ENCODE measurements at places on chromosomes 3 and 15.

DNA sequence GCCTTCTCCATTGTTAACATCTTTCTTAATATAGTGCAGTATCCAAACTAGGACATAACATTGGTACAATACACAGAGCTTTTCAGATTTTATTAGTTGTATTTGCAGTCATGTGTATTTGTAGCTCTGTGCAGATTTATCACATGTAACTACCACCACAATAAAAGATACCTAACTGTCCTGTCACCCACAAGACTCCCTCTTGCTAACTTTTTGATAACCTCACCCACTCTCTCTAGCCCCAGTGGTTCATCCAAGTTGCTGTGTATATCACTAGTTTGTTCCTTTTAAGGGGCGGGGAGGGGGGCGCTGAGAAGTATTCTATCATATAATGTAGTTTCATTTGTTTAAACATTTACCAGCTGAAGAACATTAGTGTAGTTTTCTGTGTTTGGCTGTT lies 46.1 kb downstream of the PIAS1 start:
- no peak for DNase-seq

- no peak for DNase-seq
These were observed 464.4 kb downstream of the SHQ1 start for GRCh38 chr3:72383883-72384282.

DNA sequence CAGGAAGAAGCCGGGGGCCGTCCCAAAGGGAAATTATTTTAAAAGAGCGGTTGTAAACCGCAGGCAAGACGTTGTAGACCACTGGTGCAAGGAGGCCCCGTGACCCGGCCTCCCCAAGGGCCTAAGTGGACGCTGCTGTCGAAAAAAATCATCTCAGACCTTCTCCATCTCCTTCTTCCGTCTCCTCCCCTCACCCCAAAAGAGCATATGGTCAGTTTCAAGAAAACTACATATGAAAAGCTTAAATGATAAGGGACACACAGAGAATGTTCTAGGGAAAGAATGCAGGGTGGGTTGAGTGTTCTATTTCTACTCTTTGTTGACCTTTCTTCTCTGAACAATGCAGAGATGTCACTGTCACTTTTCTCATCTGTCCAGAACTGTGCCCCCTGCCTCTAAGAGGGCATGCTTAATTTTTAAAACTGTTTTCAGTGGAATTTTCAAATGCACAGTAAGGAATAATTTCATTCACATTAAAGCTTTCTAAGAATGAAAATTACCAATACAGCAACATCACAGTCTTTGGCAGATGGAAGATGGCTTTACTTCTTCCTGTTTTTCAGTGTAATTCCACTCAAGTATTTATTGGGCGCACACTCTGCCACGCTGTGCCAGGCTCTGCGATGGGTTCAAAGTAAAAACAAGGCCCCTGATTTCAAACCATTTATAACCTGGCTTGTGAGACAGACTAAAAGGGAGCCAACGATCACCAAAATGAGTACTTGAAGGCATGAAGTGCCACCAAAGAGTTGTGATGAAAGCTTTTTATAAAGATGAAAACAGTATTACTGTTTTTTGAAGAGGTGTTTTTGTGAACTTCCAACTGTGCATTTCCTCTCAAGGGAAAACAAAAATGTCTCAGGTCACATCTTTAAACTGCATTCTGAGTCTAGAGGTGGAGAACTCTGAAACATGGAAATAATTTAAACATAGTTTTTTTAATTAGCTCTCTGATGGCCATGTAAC lies 891 bp upstream of the TOP2B start:
- DNase-seq = no peak

DNA sequence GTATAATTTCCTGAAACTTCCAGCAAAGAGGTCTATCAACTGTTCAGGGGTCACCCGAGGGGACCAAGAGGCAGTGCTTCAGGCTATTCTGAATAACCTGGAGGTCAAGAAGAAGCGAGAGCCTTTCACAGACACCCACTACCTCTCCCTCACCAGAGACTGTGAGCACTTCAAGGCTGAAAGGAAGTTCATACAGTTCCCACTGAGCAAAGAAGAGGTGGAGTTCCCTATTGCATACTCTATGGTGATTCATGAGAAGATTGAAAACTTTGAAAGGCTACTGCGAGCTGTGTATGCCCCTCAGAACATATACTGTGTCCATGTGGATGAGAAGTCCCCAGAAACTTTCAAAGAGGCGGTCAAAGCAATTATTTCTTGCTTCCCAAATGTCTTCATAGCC lies 6.8 kb downstream of the GCNT3 start:
- no peak for DNase-seq

DNA sequence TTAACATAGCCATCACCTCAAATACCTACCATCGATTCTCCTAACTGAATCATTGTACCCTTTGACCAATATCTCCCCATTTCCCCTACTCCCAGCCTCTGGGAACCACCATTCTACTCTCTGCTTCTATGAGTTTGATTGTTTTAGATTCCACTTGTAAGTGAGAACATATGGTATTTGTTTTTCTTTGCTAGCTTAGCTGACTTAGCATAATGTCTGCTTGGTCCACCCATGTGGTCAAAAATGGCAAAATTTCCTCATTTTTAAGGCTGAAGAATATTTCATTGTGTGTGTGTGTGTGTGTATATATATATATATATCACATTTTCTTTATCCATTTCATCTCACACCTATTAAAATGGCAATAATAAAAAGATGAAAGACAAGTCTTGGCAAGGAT lies 469.3 kb downstream of the FHIT start:
- DNase-seq = no peak

DNA sequence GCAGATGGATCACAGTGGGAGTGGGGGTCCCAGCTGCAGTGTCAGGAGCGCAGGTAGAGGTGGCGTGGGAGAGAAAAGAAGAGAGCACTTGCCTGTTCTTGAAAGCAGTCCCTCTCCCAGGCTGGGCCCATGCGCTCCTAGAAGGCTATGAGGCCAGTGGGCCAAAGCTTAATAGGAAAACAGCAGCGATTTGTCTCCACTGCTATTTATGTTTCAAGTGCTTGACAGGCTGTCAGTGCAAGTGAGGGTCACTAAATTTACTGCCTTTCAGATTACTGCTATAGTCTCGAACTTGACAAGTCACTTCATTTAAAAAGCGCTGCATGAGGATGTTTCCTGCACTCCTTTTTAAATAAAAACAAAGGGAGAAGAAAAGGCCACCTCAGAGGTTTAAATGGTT lies 239.5 kb downstream of the GAP43 start:
- DNase-seq = no peak

DNA sequence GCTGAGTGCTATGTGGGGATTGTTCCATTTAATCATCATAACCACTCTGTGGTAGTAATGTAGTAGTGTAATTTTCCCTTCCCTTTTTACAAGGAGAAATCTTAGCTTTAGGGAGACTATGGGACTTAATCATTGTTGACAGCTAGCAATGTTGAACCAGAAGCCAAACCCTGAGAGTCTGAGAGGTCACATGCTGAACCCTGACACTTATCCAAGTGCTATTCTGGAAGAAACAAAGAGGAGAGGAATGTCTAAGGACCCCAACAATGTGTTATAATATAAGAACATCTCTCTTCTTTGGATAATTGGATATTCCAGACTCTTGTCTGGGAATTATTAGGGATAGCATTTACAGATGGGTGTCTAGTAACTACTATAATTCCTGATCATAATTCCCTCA lies 58.4 kb downstream of the GAP43 start:
- no peak for DNase-seq

DNA sequence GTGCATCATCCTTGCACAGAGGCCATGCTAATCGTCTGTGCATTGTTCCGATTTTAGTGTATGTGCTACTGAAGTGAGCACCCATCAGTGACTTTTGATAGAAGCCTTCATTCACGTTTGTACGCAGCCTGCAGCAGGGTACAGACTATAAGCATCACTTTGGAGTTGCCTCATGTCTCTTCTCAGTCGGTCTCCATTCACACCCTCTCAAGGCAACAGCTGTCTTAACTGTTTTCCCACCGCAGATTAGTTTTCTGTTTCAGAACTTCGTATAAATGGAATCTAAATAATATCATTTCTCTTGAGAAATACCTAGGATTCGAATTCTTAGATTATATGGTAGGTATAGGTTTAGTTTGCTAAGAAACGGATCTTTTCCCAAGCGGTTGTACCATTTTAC lies 143.2 kb downstream of the KLHL25 start:
- no peak for DNase-seq

DNA sequence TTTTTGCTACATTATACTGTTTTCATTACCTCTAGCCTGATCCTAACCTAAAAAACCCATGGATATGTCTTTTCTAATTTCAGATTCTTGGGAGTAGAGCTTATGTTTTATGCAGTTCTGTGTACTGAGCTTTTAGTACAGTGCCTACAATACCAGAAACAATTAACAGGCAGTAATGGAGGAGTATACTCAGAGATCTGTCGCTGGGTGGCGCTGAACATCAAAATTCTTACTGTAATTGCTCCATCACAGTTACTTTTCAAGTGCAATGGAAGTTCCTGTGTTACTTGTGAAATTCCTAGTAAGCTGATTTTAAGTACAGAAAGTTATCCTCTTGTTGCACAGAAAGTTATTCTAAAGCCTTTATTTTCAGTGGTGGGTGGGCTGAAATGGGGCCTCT lies 66.9 kb downstream of the RNF13 start:
- no peak for DNase-seq

- no peak for DNase-seq
These were observed 36.1 kb upstream of the PLSCR5 start for GRCh38 chr3:146640955-146641867.

- DNase-seq = no peak
These were observed 29.0 kb downstream of the ANP32A start for GRCh38 chr15:68791431-68792283.

GRCh38 chr3:43128464-43128863 lies 22.6 kb upstream of the POMGNT2 start:
- DNase-seq = no peak

DNA sequence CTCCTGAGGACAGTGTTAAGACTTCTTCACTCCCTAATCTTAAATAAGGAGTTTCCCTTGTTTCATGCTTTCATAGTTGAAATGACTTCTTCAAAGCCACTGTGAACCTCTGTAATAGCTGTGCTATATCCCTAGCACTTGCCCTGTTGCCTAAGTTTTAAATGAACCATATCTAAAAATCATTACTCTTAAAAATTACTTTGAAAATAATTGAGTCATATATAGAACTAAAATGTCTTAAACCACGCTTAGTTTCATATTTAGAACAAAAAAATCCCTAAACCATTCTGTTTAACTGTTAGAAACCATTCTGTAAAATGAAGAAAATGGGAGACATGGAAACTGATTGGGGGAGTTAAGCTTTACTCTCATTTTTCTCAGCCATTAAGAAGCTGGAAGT lies 29.8 kb downstream of the DNAJC19 start:
- DNase-seq = no peak

All from osteoblast (primary cell).